ENCODE measurements at places on chromosomes 5 and 9.
A peak's percentile ranks its signal among the peaks of the same experiment; 100 is the strongest.

- peak; percentile 54 for DNase-seq
Observed at GRCh38 chr9:35656831-35657545, 831 bp downstream of the RMRP start.

DNA sequence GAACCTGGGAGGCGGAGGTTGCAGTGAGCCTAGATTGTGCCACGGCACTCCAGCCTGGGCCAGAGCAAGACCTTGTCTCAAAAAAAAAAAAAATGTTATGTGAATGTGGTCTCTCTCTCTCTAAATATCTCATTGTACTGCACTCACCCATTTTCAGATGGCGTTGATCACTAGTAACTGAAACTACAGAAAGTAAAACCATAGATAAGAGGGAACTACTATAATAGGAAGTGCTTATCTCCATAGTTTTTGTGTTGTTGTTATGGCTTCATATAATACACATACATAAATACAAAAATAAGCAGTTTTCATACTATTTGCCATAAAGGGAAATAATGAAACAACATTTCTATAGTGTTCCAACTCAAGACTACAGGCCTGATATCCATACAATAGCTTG is 9.1 kb downstream of the IL31RA start:
- no peak for DNase-seq

DNA sequence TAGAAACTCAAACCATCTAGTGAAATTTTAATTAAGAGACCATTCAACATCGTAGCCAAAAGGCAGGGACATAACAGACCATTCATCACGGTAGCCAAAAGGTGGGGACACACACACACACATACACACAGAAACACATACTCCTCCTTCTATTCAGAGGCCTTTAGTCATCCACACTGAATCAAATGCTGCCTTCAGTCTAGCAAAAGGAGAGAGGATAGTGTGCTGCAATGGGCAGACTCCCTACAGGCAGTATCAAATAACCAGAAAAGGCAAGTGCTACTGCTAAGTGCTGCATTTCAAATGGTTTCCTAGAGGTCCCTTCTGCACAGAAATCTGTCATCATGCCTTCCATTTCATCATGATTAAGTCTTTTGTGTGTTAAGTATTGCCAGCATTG is 303.9 kb downstream of the TRIM32 start:
- no peak for DNase-seq

- no peak for DNase-seq
Observed at GRCh38 chr9:130634801-130635200, 29.6 kb upstream of the PRDM12 start.

DNA sequence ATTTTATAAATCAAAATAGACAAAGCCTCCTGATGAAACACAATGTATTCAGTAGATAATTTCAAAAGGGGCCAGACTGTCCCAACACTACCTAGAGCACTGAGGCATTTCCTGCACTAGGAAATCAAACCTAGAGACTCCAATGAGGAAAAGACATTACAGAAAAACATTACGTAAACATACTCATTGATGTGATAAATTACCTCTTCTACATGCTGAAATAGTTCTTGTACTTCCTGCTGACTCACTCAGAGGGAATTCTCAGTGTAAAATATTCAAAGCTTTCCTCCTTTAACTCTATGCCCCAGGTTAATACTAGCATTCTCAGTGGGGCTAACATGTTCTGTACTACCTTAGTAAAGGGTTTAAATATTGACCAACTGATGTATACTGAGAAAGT is 178.0 kb downstream of the ESM1 start:
- no peak for DNase-seq

- DNase-seq = no peak
Observed at GRCh38 chr5:161934486-161934885, 86.6 kb downstream of the GABRA1 start.

DNA sequence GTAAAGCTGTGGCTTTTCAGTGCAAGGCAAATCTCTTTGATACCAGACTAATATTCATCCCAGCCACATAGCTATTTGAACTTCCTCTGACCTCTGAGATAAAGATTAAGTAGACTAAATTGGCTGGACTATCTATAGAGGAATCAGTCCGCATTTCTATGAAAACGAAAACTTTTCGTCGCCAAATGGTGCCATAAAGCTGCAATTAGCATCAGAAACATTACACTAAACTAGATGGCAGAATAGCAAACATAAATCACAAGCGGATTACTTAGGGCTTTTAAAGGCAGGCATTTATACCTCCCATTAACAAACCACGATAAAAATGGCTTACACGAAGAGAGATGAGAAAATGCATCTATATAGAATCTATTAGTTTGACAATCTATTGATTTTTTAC is 1009.7 kb upstream of the CDH6 start:
- no peak for DNase-seq

DNA sequence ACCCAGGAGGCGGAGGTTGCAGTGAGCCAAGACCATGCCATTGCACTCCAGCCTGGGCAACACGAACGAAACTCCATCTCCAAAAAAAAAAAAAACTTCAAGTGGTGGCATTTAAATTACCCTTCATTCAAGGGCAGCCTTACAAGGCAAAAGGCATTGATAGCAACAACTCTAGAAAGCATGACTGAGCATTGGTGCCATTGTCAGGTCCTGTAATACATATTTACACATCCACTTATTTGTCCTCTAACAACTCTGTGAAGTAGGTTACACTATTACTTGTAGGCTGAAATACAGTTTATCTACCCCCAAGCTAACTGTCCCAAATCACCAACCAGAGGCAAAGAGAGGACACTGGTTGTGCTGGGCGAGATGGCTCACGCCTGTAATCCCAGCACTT is 52.7 kb upstream of the LARP1 start:
- DNase-seq = no peak

- DNase-seq = no peak
Observed at GRCh38 chr9:27457445-27457844, 66.6 kb upstream of the IFNK start.

GRCh38 chr5:114185274-114185673 is 176.6 kb upstream of the KCNN2 start:
- DNase-seq = no peak

GRCh38 chr9:109108318-109108717 is 11.4 kb downstream of the TMEM245 start:
- no peak for DNase-seq

- no peak for DNase-seq
Observed at GRCh38 chr9:90069085-90069484, 464.3 kb downstream of the GADD45G start.

DNA sequence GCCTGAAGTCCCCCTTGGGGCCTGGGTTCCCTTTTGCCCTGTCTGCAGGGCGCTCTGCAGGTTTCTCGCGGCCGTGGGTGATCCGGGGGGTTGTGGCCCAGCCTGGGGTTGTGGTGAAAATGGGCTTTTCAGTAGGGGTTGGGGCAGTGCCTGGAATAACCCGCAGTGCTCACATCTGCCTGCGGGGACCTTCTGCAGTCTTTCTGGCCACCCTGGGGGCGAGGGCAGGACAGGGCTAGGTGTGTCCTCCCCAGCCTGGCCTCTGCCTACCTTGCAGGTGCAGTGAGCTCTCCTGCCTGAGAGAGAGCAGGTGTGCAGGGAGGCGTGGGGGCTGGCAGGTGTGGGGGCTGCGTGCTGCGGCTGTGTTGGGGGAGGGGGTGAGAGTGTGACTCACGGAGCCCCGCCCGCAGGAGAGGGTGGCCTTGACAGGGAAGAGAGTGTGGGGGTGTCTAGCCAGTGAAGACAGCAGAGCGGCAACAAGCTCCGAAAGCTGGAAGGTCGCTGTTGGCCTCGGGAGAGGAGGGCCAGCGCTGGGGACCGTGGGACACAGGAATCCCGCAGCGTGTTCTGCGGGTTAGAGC is 131.4 kb downstream of the MRPL36 start:
- no peak for DNase-seq

GRCh38 chr9:20683351-20684034 is 566 bp upstream of the FOCAD start:
- DNase-seq = no peak

DNA sequence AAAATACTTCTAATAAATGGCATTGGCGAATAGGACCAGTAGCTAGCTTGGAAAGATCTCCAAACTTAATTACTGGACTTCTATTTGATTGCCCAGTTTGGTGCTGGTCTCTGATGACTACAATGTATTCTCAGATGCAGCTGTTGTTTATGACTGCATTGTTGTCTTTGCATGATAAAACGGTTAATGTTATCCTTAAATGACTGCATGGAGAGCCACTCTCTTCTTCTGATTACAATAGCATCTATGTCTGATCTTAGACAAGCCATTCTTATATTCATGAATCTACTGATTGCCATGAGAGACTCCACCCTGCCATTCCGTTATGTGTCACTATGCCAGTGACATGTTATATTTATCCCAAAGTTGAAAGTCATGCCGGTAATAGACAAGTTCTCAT is 42.9 kb upstream of the ERBIN start:
- no peak for DNase-seq

GRCh38 chr5:7881091-7881490 is 12.1 kb downstream of the MTRR start:
- no peak for DNase-seq

GRCh38 chr9:4706971-4707622 is 27.7 kb downstream of the CDC37L1 start:
- DNase-seq = no peak

DNA sequence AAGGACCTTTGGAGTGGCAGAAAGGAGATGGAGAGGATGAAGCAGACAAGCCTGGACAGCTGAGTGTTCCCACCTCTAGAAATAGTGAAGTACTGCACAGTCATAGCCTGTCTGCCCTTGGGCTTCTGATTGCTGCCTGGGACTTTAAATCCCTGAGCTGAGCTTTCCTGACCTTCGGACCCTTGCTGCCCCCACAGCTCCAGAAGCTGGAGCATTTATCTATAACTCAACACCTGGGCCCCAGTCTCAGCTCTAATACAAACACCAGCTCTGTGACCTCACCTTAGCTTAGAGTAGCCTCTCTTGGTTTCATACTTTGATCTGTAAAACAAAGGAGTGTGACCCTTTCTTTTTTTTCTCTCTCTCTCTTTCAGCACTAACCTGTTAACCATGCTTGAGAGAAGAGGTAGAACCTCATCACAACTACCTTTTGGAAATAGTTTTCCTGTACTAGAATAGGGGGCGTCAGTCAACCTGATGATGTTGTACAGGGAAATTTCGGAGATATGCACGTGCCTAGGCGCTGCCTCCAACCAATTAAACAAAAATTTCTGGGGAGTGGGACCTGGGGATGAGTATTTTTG is 25.4 kb upstream of the ELL2 start:
- DNase-seq = no peak

GRCh38 chr5:5321137-5321536 is 101.3 kb upstream of the ICE1 start:
- no peak for DNase-seq

GRCh38 chr5:107951309-107951708 is 280.6 kb upstream of the EFNA5 start:
- no peak for DNase-seq

DNA sequence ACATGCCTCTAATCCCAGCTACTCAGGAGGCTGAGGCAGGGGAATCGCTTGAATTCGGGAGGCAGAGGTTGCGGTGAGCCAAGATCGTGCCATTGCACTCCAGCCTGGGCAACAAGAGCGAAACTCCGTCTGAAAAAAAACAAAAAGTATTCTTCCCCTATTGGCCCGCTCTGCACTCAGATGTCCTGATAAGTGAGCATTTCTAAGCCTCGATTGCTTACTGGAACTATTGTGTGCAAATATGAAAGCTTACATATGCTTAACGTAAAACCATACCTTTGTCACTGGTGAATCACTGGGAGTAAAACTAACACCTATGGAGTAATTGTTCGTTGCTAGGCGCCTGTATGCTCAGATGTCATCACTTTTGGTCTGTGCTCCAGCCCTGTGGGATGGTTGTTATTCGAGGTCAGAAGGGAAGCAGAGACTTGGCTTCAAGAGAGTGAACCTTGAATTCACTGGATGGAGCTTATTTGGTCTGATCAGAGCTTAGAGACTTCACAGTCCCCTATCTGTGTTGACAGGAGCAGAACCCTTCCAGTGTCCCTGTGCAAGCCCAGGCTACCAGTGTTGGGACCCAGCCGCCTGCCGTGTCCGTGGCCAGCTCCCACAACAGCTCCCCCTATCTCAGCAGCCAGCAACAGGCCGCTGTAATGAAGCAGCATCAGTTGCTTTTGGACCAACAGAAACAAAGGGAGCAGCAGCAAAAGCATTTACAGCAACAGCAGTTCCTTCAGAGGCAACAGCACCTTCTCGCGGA is 25.3 kb upstream of the LTC4S start:
- no peak for DNase-seq

GRCh38 chr5:40437452-40437861 is 242.3 kb upstream of the PTGER4 start:
- DNase-seq = no peak

- DNase-seq = no peak
Observed at GRCh38 chr5:79086116-79086515, 16.5 kb downstream of the BHMT2 start.

DNA sequence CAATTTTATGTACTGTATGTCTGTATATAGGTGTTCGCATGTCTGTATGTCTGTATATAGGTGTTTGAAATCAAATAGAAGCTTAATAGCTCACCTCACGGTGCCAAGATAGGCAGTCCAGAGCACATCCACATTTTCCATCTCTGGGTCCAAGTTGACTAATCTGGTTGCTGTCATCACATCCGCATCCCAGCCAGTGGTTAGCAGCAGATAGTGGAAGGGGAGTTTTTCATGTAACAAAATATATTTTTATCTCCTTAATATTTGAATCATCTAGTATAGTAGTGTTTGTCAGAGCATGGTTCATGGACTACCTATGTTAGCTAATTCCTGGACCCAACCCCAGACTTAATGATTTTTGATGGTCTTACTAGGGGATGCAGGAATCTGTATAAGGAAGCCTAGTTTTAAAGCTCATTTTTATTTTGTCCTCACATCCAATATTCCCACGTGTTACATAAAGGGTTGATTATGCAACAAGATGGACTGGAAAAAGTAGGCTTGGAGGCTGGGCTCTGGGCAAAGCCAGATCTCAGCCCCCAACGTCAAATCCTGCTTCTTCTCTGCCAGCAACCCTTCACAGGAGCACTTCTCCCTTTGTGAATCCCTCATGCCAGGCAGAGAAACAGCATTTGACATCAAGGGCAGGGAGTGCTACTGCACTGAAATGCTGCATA is 219.7 kb downstream of the ZSWIM6 start:
- DNase-seq = no peak

GRCh38 chr9:31639451-31639850 is 745.0 kb upstream of the ACO1 start:
- DNase-seq = no peak

DNA sequence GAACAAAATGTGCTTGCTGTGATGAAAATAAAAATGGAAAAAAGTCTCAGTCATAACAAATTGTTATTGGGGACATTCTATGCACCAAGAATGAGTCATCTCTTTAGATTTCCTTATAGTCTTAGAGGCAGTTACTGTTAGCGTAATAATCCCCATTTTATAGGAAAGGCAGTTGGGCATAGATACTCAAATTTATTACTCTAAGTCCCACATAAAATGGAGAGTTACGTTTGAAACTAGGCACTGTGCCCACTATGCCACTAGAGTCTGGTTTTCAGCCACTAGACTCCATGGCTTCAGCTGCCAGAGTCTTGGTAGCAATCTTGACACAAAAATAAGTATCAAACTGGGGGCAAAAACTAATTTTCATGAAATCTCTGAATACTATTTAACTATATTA is 317.9 kb upstream of the MEF2C start:
- no peak for DNase-seq
